ENCODE measurements at places on chromosomes 2 and 18.

DNA sequence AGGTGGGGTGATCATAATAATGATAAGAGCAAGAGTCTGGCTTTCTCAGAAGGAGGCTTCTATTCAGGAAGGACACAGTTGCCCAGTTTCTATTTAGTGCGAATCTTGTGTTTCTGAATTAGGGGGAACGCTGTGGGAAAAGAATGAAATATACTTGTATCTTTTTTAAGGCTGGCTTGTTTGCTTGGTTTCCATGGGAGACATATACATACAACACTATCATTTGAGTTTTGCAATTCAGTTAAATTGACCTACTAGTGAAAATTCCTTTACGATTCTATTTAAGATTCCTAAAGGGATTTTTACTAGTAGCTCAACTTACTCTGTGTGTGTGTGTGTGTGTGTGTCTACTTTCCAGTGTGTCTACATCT lies 24.7 kb upstream of the ANKRD62 start:
- DNase-seq = no peak

- DNase-seq = no peak
These were observed 259.6 kb downstream of the CLIP4 start for GRCh38 chr2:29374823-29375222.

DNA sequence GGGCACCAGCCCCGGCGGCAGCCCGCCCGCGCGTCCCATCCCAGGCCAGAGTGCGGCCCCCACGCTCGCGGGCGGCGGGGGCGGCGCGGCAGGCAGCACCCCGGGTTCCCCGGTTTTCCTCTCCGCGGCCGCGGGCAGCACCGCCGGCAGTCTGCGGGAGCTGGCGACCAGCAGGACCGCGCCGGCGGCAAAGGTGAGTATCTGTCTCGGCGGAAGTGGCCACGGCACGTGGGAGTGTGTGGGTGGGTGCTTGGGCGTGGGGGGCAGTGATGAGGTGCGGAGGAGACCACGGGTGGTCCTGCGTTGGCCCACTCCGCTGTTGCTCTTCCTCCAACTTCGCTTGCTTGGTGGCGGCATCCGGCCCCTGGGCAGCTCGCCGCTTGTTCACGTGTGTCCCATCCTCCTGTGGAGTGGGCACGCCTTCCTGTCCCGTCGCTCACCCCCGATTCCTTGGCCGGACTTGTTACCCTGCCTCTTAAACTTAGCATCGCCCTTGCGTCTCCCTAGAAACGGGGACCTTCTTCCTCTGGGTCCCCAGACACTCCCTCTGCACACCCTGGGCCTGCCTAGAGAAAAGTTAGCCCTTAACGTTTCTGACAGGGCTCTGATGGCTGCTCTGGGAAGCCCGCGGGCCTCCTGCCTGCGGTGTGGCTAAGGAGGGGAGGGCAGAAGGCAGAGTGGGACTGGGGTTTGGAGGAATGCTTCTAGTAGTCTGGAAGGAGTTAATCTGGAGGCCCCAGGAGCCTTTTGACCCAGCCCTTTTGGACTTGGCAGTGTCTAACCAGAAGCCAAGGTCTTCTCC lies 1.1 kb downstream of the SH3RF3 start:
- no peak for DNase-seq

DNA sequence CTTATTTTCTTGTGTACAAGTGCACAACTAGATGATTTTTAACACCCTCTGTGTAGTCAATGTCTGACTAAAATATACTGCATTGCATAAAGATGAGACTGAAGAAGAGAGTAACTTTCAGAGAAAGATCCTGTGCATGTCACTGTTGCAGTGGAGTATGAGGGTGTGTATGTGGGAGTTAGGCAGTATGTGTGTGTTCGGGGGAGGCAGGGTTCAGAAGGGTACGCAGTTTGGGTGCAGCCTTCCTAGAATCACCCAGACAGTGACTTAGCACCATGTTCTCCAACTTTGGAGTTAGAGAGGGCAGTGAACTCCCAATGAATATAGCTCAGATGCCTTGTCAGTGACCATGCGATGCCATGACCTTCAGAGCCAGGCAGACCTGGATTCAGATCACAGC lies 84.6 kb downstream of the LRATD1 start:
- no peak for DNase-seq

DNA sequence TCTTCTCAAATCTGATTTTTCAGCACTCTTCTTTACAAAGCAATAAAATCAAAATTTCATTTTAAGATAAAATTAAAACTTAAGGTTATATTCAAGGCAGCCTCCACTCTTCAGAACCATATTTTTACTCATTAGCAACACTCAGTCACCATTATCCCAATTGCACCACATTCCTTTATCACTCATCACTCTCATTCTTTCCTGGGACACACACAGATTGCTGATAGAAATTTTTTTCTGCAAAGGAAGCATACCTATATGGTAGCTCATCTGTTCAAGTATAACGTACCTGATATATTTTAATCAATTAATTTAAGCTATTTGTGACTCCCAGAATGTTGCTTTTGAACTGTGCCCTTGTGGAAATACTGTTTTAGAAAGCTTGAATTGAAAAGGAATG lies 1559.3 kb upstream of the ZEB2 start:
- DNase-seq = no peak

DNA sequence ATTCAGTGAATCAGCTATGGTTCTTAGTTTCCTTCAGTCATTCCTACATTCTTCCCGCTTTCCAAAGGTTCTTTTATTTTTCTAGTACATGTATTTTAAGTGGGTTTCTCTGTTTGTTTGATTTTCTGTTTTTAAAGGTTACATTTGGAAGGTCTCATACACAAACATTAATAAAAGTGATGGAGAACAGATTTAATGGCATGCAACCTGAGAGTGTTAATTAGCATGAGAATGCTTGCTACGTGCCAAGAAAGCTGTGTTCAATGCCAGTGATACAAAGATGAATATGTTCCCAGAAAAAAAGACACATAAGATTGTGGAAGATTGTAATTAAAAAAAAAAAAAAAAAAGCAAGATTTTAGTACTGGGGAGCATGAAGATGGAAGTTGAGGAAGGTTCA lies 61.8 kb upstream of the CDC42EP3 start:
- no peak for DNase-seq

DNA sequence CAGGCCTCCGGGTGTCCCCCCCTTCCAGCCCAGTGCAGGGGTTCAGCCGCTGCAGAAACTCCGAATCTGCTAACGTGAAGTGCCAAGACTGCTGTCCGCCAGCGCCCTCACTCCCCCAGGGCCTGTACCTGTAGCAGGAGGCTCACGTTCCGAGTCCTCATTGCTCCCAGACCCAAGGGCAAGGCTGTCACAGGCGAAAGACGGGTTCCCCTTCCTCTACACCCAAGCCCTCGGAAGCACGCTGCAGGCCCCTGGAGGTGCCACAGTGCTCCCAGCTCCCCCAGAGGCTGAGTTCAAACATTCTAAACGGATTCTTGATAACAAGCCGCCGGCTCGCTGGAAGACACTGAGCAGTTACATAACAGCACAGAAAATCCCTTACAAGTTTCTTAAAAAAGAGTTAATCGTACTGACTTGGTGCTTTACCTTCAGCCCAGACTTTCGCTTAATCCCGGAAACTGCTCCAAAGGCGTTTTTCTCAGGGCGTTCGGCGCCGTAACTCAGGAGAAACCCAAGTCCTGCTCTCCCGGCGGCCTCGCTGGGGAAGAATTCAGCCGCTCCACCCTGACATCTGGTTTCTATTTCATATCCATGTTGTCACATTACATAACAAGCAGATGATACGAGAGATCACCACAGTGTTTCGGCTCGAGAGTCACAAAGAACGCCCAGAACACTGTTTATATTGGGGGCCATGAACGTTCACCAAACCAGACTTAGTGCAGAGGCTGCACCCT lies 92.0 kb downstream of the HDAC4 start:
- no peak for DNase-seq

DNA sequence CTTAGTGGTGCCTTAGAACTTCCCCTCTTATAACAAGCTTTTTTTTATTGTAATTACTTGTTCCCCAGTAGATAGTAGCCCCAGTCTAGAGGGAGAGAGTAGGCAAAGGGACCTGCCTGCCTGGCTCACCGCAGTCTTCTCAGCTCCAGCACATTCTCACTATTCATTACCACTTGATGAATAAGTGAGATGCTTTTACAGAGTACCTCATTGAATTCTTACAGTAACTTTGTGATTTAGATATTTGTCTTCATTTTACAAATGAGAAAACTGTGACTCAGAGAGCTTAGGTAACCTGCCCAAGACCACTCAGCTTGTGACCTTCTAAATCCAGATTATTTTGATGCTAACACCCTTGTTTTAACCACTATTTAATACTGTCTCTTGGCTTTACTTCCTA lies 77.8 kb downstream of the CHRNA1 start:
- no peak for DNase-seq

GRCh38 chr2:19369341-19369955 lies 11.0 kb upstream of the OSR1 start:
- no peak for DNase-seq
